ENCODE measurements at places on chromosomes 6 and 20.

DNA sequence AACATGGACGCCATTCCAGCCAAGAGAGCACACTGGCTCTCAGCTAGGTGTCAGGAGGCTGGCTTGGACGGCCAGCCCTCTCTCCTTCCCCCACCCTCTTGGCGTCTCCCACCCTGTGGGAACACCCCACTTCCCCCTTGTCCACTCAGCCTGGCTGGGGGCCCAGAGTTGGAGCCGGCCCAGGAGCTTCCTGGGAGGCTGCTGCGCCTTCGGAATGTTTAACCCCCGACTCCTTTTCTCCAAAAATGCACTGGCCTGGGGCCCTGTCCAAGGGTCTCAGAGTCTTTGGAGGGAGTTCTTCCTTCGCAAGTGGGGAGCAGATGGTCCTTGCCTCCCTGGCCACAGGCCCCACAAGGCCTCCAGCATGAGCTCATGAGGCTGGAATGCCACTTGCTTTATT, 4.1 kb downstream of the ADAM33 start:
- DNase-seq = peak; percentile 28

DNA sequence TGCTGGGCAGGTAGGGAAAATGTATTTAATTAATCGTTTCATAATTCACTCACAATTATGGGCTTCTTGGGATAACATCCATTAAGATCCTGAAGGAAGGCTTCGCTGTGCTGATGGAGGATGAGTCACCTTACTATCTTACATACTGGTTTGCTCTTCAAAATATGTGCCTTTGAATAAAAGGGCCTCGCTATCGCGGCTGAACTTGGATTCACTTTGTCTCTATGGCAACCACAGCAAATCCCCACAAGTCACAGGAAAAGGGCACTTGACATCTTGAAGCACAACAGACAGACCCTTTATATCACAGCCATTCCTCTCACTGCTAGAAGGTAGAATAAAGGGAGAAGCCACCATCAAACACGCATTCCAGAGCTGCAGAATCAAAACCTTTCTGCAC, 141.3 kb upstream of the MYLIP start:
- DNase-seq = peak; percentile 29

DNA sequence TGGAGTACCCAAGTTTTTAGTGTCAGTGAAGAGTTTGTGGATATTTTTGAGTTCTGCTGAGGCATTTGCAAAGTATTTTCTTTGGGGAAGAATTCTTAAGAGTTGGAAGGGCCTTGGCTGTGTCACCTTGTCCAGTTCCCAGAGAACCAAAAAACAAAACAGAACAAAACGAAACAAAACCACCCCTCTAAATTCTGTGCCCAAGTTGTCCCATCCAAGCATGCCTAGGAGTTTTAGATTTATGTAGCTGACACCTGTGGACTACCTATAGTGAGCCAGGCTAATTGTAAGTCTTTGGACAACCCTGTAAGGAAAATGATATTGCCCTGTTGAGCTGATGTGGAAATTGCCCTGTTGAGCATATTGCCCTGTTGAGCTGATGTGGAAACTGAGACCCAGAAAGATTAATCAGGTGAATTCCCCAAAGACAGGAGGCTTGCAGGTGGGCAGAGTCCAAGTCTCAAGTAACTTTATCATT, 1.0 kb upstream of the ECI2 start:
- DNase-seq = no peak

DNA sequence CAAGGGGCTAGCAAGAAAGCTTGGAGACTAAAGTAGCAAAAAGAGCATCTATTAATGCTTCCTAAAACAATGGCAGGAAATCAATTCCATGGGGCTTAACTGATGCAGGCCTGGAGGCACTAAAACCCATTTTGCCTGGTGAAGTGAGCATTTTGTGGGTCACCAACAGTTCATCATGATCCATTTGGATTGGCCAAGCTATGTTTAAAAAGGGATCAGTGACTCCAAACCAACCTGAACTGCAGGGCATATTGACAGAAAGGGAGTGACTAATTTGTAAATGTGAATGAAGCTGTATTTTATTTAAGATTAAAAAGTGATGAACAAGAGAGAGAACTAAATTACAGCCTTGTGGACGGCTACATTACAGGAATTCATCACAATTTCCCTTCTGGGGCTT, 132.0 kb downstream of the PCSK2 start:
- DNase-seq = no peak

GRCh38 chr20:38383147-38383546, 36.9 kb downstream of the LBP start:
- DNase-seq = no peak

DNA sequence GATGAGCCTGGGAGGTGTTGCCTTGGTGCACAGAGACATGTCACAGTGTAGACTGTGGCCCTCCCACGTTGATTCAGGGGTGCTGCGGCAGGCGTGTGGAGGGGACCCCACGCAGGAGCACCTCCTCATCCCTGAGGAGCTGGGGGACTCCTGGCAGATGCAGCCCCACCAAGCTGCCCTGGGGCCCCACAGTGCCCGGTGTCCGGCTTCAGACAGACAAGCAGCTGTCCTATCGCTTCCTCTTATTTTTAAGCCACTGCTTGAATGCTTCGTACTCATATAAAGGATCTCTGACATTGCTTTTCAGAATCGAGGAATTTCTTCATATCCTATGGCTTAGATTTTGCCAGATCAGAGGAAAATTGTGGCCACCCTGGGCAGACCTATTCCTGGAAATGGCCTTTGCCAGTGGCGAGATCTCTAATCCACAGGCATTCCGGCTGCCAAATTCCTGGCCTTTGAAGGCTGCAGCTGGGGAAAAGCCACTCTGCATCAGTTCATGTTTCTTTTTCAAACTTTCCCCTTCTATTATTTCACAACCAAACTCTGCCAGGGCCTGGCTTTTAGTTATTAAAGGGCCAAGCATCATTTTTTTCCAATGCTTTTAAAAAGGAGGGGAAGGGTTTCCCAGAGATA, 337.0 kb downstream of the THBS2 start:
- DNase-seq = peak; percentile 31

DNA sequence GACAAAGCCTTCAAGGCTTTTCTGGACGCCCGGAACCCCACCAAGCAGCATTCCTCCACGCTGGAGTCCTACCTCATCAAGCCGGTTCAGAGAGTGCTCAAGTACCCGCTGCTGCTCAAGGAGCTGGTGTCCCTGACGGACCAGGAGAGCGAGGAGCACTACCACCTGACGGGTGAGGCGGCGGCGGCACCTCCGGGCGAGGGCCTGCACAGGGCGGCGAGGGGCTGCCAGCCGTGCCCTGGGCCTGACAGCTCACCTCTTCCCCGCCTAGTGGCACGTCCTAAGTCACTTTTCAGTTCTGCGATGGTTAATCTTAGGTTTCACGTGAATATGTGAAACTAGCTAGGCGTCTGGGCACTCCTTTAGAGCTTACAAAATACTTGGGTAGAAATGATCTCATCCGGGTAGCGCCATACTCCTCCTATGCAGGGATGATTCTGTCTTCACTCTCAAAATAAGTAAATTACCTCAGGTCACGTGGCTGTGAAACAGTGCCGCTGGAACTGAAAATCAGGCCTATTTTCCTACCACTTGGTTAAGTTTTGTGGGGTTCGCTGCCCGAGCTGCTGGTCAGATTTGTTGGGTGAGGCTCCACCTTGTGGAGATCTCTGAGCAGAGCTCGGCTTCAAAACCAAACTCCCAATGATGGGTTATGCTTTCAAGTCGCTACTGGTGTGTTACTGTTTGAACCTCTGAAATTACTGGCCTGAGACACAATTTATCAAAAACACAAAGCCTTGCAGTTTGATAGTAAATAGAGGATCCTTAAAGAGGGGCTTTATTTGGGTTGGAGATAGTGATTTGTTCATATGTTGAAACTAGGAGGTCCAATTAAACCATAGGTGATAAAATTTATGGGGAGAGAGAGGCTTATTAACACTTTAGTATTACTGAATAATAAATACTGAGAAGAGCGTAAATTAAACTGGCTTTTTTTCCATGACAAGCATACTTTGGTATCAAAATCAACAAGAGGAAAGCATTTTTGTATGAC, 15.5 kb upstream of the CLDN20 start:
- DNase-seq = peak; percentile 56

DNA sequence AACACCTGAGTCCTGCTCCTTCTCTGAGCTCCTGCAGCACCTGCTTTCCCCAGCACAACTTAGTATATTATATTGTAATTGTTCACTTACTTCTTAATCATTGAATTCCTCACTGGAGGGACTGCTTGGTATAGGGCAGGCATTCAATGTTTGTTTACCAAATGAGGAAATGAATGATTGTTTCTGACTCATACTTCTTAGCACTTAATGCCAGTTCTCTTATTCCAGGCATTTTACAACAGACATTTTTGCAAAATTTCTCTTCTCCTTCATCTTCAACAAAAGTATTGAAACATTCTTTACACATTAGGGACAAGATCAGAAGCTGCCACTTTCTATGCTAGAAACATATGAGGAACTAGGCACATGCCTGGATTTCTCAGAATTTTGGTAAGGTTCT, 119.4 kb downstream of the TBX18 start:
- peak; percentile 64 for DNase-seq

DNA sequence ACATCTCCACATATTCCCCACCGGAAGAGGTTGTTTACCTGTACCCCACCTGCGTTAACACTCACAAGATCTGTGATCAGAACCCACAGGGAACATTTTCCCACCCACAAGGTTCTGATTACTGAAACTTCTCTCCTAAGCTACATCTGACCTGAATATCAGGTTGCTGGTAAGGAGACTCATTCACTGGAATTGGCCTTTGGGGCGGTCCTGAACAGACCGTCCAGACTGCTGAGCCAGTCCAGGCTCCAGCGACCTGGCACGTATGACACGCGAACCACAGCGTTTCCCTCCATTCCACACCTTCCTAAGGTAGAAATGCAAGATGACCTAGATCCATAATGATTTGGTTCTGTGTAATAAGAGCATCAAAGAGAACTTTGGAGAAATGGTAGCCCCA, 9.8 kb downstream of the VGLL2 start:
- no peak for DNase-seq

DNA sequence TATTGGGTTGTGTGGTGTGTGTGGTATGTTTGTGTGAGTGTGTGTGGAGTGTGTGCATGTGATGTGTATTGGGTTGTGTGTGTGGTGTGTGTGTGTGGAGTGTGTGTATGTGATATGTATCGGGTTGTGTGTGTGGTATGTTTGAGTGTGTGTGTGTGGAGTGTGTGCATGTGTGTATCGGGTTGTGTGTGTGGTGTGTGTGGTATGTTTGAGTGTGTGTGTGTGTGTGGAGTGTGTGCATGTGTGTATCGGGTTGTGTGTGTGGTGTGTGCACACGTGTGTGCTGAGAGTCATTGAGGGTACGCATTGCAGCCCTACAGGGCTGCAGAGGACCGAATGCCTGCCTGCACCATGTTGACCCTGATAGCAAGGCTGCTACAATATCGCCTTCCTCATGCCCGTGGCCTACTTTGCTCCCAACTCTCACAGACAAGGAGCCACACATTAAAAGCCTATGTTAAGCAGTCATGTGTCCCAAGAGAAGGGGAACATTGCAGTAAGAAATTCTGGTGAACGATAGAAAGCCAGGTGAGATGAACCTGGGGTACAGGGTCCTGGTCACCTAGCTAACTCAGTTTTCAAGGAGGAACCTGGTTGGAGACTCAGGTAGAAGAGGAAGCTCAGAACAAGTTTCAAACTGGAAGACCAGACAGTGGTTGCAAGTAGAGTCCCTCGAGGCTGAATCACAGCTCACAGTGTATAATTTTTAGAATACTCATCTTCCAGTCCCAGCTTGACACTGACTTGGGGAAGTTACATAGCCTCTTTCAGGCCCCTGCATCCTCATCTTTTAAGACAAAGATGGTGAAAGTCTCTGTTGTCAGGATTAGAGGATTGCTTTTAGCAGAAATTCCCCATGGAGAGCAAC, 45.7 kb upstream of the TMEM170B start:
- no peak for DNase-seq

DNA sequence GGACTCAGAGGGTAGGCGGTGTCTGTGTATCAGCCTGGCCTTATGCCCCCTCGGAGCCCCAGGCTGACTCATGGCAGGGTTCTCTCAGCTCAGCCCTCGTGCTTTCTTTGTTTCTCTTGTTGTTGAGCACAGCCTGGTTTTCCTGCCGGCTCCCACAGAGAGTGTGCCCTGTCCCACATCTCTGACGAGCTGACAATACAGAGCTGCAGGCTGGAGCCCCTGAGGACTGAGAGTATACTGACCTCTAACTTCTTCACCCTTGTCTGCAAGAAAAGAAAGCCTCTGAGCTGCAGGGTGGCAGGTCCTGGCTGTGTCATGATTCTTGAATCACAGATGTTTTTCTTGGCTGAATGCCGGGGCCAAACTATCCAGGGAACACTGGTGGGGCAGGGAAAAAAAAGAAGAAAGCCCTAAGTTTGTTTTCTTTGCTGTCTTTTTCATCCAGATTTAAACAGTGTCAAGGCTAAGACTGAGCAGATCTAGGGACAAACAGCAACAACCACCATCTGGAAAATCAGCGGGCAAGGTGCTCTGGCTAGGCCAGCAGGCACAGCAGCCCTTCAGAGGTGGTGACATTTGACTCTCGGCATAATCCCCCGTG, 63.3 kb upstream of the ZNF133 start:
- DNase-seq = peak; percentile 41

GRCh38 chr20:43731927-43732326, 5.1 kb upstream of the GTSF1L start:
- DNase-seq = no peak

- no peak for DNase-seq
Observed at GRCh38 chr6:121984956-121985355, 414.5 kb upstream of the HSF2 start.

DNA sequence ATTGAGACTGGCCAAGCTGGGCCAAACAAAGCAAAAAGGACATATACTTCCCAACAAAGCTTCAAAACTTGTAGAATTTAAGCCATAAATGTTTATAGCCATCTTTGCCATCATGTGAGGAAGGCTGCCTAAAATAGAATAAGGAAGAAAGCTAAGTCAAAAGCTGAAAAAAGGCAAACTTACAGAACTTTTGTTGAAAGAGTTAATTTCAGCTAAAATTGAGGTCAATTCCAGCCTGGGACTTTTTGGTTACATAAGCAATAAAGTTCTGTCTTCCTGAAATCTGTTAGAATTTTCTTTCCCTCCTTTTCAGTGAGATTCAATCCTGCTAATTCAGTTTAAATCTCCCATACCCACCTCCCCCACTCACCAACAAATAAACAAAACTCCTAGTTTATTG, 227.9 kb upstream of the MARCKS start:
- DNase-seq = no peak

GRCh38 chr6:106213660-106214289, 111.8 kb downstream of the ATG5 start:
- peak; percentile 11 for DNase-seq

GRCh38 chr20:9322661-9323060, 191.7 kb upstream of the LAMP5 start:
- DNase-seq = no peak

DNA sequence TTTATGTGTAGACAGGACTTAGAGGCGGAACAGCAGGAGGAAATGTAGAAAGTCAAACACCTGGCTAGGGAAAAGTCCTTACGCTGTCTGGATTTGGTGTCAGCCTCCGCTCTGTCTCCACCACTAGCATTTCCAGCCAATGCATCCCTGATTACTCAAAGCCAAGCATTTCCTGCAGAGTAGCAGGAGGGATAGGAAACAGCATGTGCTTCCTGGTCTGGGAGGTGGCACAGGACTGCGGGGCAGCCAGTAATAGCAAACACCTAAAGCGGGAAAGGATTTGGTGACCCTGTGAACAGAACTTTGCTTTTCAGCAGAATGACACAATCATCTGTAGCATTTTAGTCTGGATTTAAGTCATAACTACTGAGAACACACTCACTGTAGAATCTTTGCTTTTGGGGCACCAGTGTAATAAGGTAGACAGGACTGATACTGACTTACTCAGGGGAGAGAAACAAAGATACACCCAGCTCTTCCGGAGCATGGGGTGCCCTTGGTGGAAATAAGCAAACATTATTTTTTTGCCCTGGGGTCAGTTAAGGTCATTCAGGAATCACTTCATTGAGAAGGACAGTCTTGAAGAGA, 133.3 kb upstream of the AHI1 start:
- no peak for DNase-seq
